ENCODE measurements at places on chromosomes 12 and 14.

- DNase-seq, result no peak
These were observed 6.5 kb downstream of the RNASE7 start for GRCh38 chr14:21048638-21049037.

DNA sequence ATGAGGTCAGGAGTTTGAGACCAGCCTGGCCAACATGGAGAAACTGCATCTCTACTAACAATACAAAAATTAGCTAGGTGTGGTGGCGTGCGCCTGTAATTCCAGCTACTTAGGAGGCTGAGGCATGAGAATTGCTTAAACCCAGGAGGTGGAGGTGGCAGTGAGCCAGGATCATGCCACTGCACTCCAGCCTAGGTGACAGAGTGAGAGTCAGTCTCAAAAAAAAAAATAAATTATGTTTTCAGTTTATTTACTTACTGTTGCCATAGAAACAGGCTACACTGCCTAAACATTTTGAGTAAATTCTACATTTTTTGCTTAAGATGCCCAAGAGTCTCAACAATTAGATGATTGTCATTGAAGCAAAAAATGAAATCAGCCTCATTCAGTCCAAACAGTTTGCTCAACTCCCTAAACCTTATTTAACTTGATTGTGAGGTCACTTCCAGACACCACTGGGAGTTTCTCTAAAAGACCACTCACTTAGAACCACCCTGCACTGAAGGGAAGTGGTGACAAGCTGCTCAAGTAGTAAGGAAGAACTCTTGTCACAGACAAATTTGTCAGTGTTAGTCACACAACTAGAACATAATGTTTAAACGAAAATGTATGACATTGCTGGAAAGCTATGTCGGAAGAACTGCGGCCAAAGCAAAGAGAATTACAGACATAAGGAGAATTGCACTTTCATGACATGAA lies 9.8 kb upstream of the GNPNAT1 start:
- DNase-seq, result no peak

- no peak for DNase-seq
These were observed 38.6 kb upstream of the ACSM4 start for GRCh38 chr12:7265251-7265650.

- DNase-seq, result no peak
These were observed 46.4 kb downstream of the BCL11B start for GRCh38 chr14:99225436-99226203.

GRCh38 chr12:6370994-6371754 lies 4.2 kb downstream of the SCNN1A start:
- DNase-seq, result peak; percentile 87

DNA sequence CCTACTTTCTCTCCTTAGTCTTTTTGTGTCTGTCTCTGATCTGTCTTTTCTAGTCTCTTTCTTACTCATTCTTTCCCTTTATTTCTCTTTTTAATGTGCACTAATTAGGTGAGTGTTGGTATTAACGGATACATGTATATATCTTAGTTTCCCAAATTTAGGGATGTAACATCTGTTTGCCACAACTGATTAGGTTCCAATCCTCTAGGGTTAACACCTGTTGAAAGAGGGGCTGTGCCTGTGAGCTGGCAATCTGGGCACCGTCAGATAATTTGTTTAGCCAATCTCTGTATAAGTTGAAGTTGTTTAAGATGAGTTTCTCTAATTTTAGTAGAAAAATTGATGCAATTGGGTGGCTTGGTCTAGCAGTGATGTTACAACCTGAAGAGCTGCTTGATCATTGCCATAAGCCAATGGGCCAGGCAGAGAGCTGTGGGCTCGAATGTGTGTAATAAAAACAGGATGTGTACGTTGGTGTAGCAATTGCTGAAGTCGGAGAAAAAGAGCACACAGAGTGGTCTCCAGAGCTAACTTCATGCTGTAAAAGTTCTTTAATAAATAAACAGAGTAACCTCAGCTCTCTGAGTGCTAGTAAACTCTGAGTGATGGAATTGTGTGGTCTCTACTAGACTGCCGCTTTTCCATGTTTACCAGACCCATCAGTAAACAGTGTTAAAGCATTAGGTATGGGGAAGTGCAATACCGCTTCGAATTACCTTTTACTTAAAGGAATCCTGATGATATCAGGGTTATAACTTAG lies 18.3 kb upstream of the LYZ start:
- no peak for DNase-seq

DNA sequence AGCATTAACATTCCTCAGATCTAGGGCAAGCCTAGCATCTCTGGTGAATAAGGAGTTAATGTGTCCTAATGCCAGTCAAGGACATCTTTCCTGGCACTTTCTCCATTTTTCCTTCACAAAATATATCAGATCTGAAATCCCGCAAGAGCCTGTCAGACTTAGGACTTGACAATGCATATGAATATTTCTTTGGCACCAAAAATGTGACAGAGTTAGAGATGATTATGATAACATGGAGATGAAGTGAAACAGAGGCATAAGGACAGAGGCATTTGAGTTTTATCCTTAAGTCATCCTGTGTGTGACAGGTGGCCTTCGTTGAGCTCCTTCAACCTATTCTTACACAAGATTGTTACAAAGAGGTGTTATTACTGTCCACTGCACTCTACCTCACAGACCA lies 388.0 kb downstream of the EMP1 start:
- no peak for DNase-seq

GRCh38 chr12:125417446-125417845 lies 352.2 kb downstream of the AACS start:
- no peak for DNase-seq

- no peak for DNase-seq
These were observed 6.3 kb upstream of the TPCN1 start for GRCh38 chr12:113214895-113215400.

DNA sequence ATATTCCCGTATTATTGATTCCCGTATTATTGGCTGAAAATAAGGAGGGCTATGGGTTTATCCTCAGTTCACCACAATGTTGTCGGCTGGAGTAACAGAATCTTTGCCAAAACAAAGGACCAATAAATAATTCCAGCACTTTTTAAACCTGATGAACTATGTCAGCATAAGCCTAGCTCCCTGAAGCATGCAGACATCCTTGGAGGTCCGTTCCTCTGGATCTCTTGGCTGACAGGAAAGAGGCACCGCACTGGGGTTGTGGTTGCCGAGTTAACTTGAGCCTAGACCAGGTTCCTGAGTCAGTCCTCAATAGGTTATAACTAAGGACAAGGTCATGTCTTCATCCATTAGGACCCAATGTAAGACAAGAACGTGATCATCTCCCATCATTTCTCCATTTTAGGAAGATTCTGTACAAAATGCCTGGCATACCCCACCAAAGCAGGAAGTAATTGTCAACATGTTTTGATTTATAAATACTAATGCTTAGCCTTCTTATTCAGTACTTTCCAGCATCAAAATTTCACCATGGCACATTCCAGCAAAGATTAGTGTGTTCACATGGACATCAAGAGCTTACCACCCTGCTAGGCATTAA lies 36.6 kb downstream of the NID2 start:
- DNase-seq, result no peak

DNA sequence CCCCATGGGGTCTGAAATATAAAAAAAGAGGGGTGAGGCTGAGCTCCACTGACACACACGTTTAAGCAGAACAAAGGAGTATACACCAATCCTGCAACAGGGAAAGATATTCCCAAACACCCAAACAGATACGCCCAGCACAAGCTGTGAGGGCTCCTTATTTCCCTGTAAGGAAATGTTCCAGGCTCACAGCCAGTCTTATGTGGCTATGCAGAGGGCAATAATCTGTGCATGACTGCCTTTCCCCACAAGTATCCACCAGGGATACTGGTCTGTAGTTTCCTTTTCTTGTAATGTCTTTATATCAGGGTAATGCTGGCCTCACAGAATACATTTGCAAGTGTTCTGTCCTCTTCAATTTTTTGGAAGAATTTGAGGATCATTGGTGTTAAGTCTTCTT lies 141.7 kb upstream of the DAAM1 start:
- no peak for DNase-seq

GRCh38 chr12:29725587-29726320 lies 58.0 kb downstream of the TMTC1 start:
- DNase-seq, result no peak

- no peak for DNase-seq
These were observed 13.1 kb upstream of the TAC3 start for GRCh38 chr12:57029457-57029856.

GRCh38 chr12:15712823-15713660 lies 76.1 kb downstream of the EPS8 start:
- peak; percentile 98 for DNase-seq

DNA sequence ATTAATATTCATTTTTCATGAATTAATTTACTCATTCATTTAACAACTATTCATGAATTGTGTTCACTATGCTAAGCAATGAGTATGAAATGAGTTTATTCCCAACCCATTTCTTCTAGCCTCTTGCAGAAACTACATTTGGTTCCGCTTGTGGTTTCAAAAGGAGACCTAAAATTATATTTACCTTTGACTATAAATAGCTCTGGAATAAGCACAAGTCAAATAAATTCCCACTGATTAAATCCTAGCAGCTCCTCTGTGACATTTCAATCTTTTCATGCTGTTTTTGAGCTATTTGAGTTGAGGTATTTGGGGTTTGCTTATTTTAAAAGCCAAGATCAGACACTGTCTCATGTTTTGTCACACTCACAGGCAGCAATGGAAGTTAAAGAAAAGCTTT lies 46.9 kb downstream of the DUSP6 start:
- DNase-seq, result no peak

DNA sequence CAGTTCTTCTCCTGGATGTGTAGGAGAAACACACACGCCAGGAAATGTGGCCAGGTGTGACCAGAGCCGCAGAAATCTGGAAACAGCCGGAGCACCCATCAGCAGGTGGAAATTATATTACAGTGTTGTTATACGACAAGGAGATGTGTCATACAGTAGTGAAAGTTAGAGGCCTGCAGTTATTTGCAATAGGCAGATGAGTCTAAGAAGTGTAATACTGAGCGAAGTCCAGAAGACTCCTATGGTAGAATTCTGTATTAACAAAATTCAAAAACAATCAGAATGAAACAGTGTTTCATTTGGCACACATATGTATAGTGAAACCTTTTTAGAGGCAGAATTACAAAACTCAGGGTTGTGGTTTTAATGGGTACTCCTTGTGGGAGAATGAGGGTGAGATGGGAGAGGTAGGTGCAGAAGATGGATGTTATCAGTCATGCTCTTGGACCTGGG lies 39.3 kb upstream of the AMN start:
- DNase-seq, result peak; percentile 8

GRCh38 chr12:32876004-32876403 lies 20.6 kb downstream of the PKP2 start:
- peak; percentile 43 for DNase-seq

GRCh38 chr14:34044373-34044637 lies 93.4 kb upstream of the EGLN3 start:
- DNase-seq, result no peak

GRCh38 chr12:12230275-12230674 lies 36.6 kb downstream of the LRP6 start:
- peak; percentile 14 for DNase-seq

GRCh38 chr14:25041484-25041883 lies 8.5 kb downstream of the STXBP6 start:
- DNase-seq, result peak; percentile 66

DNA sequence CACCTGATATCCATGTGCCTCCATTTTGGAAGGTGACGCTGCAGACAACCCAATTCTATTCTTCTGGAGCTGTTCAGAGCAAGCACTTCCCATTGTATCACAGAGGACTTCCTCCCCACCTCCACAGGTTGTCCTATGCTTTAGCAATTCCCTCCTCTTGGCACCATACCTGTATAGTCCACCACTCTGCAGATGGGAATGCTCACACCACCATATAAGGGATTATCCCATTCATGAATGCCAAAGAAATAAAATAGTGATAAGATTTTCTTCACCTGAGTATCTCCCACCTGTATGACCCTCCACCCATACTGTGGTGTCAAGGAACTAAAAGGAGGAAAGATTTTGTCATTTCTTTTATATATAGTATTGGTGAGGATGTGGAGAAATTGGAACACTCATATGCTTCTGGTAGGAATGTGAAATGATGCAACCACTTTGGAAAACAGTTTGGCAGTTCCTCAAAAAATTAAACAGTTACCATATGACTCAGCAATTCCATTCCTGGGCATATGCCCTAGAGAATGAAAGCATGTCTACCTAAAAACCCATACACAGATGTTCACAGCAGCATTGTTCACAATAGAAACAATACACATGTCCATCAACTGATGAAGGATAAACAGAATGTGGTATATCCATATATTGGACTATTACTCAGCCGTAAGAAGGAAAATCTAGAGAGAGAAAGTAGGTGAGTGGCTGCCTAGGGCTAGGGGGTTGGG lies 75.2 kb downstream of the FIGNL2 start:
- DNase-seq, result no peak

- DNase-seq, result peak; percentile 73
These were observed 6.9 kb upstream of the NTS start for GRCh38 chr12:85866986-85867776.

- DNase-seq, result peak; percentile 16
These were observed 10.7 kb downstream of the CCDC196 start for GRCh38 chr14:66496911-66497310.
